ENCODE measurements at places on chromosomes 4 and X. TPM values are rescaled to one million over a fixed set of nuclear protein-coding genes. Genes with fewer than 3 reads are reported as not detected.

- no peak for DNase-seq
These were observed 8.3 kb downstream of the BMP3 start for GRCh38 chr4:81038636-81039350.

GRCh38 chrX:111270339-111270738 lies at the start of gene CAPN6:
TSS of gene CAPN6 (minus strand) at chrX:111270483. CDS start at chrX:111263936, 6,547 bp downstream.
- DNase-seq, result no peak

DNA sequence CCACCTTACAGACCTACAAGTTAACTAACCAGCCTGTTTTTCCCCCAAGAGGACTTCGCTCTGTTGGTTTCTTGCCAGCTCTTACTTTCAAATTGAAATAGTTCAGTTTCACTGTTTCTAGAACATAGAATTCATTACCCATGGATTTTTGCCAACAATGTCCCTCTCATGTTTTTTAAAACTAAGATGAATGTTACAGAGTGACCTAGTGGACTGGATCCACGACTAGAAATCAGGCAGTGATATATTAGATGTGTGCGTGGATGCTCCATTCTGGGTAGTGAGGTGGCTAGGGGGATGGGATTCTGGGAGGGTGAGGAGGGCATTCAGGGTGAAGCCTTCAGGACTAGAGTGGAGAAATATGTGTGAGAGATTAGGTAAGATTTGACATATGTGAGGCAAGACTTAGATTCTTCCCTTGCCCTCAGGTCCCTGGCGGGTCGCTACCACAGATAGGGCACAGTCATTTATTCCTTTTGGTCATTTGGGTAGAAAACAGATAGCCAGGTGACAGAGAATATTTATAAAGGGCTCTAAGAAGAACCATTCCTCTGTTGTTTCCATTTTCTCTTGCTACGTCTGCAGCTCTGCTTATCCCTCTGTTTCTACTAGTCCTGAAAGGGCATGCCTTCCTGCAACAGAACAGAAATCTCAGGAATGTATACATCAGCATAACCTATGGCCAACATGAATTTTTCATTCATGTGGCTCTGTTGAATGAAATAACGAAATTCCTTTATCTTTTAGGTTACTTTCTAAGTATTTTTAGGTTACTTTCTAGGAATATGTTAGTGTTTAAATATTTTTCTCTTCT lies 15.4 kb upstream of the JADE1 start:
- DNase-seq, result no peak

GRCh38 chrX:27598312-27598711 lies 8.2 kb downstream of the DCAF8L2 start:
- no peak for DNase-seq

GRCh38 chr4:54100595-54101189 lies 729 bp downstream of the GSX2 start:
- DNase-seq, result peak; percentile 22

- no peak for DNase-seq
These were observed 127.3 kb downstream of the CBR4 start for GRCh38 chr4:168882650-168883233.

GRCh38 chr4:154960476-154960875 lies 179.4 kb downstream of the RBM46 start:
- DNase-seq, result no peak

- no peak for DNase-seq
These were observed 8.8 kb upstream of the TLL1 start for GRCh38 chr4:165864271-165864670.

The PSAPL1 gene
- total RNA-seq, result not detected

The NSUN7 gene
- 0.19 TPM for total RNA-seq
